ENCODE measurements at places on chromosomes 1 and 21.

GRCh38 chr1:200376528-200376927, 33.3 kb downstream of the ZNF281 start:
- DNase-seq = no peak

GRCh38 chr1:7510389-7510931, 260.6 kb upstream of the VAMP3 start:
- no peak for DNase-seq

DNA sequence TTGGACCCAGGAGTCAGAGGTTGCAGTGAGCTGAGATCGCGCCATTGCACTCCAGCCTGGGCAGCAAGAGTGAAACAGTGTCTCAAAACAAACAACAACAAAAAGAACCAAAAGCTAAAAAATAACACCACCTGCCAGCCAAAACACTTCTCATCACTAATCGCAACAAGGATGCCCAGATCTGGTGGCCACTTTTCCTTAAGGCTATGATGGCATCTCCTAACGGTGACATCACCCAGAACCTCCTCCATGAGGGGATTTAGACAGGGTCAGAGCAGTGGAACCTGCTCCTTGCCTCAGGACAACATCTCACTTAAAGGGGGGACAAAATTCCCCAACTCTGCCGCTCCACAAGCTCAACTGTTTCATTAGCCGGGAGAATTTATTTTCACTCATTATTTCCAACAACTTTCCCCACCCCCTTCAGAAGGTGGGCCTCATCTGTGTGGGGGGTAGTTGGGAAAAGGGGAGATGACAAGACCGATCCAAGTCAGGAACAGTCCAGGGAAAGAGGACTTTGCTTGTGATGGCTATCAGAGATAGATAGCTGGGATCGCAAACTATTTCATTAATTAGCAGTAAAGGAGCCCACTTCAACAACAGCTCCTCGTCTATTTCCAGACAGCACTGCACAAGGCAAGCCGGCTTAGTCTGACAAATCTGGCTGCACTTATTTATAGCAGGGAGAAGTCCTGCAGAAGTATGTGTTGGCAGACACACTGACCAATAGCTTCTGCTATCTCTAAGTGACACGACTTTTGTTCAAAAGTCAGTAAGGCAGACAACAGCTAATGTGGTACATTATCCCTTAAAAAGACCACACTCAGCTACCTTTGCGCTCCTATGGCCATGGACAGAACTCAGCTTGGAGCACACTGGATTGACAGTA, 2.6 kb downstream of the PABPC4 start:
- no peak for DNase-seq

GRCh38 chr1:10633416-10633815, 158.7 kb downstream of the PEX14 start:
- no peak for DNase-seq

GRCh38 chr1:12231276-12231595, 1.4 kb downstream of the VPS13D start:
- no peak for DNase-seq

- DNase-seq = no peak
Observed at GRCh38 chr1:111596499-111596898, 23.1 kb upstream of the RAP1A start.

DNA sequence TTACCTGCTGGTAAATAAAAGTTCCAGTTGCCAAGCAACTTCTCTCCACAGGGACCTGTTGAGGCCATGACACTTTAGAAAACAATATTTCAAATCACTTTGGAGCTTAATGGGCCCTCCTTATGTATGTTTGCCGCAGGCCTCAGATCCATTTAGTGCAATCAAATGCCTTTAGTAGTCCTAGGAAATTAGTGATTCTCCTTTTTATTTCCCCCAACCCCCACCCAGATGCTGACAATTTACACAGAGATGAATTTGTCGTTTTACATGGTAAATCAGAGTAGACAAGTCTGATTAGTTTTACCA, 83.6 kb downstream of the CLIC4 start:
- DNase-seq = no peak
